ENCODE measurements at places on chromosomes 2 and 18.

GRCh38 chr2:949384-950079 lies 1.1 kb upstream of the SNTG2 start:
- no peak for DNase-seq

DNA sequence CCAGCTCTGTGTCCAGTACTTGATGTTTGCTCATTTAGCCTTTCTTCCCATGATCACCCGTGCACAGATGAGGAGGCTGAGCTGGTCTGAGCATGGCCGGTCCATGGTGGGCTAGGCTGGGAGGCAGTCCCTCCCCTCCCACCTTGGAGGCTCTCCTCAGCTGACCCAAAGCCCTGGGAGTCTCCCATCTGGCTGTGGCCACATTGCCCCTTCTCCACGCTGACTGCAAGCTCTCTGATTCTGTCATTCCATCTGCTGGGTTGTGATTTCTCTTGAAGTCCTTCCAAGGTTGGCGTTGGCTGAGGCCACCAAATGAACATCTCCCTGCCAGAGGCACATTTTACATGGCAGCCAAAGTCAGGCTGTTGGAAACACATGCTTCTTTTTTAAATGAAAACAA lies 44.0 kb downstream of the ACKR3 start:
- no peak for DNase-seq

DNA sequence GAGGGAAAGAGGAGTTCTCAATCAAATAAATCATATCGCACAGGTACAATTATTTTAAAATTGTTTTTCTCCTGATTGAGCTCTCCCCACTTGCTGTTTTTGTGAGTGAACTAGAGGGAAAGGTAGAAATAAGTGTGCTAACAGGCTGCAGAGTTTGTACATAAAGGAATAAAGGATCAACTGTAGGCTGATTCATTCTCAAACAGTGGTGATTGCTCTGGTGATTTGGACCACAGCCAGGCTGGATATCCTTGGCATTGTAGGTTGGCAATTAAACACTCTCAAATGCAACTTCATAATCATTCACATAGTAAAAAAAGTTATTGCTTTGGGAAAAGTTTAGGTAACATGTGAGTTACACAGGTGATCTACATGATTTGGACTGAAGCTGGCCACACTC lies 29.8 kb downstream of the LRP1B start:
- DNase-seq: no peak

- DNase-seq: no peak
Measured at GRCh38 chr18:23580677-23581367, 5.5 kb downstream of the NPC1 start.

DNA sequence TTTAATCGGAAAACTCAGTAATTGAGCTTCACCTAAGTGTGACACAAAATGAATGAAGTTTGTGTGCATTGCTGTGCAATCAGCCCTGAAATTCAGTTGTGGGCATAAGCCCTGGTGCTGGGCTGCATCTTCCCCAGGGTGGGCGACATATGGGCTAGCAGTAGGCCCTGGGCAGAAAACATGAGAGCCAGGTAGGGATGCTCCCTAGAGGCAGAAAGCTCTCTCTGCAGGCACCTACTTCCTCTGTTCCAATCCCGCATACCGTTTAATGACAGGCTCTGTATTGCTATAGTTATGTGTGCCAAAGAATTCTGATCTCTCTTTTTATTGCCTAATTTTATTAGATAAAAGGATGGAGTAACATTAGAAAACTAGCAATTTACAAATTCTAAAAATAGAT lies 456.7 kb downstream of the NRXN1 start:
- no peak for DNase-seq

- no peak for DNase-seq
Measured at GRCh38 chr2:69770193-69770702, 28.3 kb downstream of the ANXA4 start.
